ENCODE measurements at places on chromosomes 3 and 15.

DNA sequence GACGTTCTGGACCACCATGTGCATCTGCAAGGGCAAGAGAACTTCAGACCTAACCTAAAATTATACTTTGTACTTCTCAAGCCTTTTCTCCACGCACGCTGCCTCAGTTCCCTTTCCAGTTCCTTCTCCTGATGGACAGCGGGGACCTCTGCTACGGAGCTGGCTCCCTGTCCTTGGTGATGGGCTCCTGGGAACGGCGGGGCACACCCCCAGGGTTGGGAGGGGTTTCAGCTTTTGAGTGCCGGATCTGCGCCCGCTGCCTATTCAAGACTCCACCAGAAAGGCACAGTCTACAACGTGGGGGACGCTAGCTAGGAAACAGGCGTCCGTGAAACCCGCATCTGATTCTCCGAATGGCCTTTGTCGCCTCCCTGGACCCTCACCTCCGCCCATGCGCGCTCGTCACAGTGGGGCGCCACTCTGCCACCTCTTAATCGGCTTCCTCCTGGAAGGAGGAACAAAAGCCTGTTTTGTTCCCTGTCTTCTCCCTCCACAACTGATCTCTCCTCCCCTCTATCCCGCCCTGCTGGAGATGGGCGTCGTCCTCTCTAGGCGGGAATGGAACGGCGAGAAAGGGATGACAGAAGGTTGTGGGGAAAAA is 2.2 kb downstream of the GPR149 start:
- no peak for DNase-seq

GRCh38 chr3:50825841-50826240 is 151.1 kb downstream of the DOCK3 start:
- no peak for DNase-seq

DNA sequence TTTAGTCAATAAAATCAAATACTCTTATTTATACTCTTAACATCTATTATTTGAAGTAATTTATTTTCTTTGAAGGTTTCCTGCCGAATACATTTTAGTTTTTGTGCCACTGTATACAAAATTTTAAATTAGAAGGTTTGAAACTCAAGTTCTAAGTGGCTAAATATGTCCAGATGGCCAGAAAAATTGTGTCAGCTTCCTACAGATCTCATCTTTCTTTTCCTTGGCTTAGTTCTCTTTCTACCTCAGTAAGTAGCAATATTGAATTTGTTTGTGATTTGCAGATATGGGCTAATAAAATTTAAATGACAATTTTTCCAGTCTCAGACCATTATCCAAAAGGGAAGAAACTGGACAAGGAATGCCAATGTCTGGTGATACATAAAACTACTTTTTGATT is 452.1 kb downstream of the ROBO2 start:
- DNase-seq = no peak

GRCh38 chr3:155416500-155417118 is 123.1 kb upstream of the STRIT1 start:
- no peak for DNase-seq

DNA sequence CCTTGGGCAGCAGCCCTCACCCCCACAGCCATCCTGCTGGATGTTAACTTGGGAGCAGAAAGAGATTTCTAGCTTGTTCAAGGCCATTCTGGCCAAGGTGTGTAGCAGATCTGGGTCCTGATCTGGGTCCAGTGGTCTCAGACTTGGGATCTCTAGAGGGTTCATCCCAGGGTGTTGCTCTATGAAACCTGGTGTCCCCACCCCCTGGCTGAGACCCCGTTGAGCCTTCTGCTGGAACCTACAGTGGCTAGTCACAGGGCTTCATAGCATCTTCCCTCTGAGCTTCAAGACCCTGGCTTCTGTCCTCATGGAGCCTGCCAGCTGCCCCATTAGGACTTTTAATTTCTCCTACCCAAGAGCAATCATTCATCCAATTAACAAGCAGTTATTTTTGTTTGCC is 64.3 kb downstream of the EPHB1 start:
- DNase-seq = no peak

- DNase-seq = no peak
Measured at GRCh38 chr3:15810702-15811101, 12.9 kb upstream of the ANKRD28 start.

DNA sequence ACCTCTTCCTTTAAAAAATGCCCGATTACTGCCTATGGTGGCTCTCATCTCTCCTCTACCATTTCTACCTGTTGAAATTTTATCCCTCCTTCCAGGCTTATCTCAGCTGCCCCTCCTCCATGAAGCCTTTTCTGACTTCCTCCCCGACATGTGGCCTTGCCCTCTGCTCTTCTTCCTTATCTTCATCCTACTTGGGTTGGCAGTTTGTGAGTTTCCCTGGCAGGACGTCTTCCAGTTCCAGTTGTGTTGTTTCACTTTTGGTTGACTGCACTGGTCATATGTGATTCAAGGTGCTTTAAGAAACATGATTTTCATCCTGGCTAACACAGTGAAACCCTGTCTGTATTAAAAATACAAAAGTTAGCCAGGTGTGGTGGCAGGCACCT is 4.4 kb downstream of the DLL4 start:
- DNase-seq = no peak

- no peak for DNase-seq
Measured at GRCh38 chr15:83110381-83110780, 2.9 kb downstream of the TM6SF1 start.

GRCh38 chr3:36777424-36778218 is 13.3 kb upstream of the DCLK3 start:
- DNase-seq = no peak

- no peak for DNase-seq
Measured at GRCh38 chr15:90264671-90265070, 801 bp upstream of the NGRN start.

- DNase-seq = peak; percentile 90
Measured at GRCh38 chr15:99123713-99124451, 19.0 kb downstream of the SYNM start.

- peak; percentile 49 for DNase-seq
Measured at GRCh38 chr3:112640276-112640929, 540 bp downstream of the CCDC80 start.

- no peak for DNase-seq
Measured at GRCh38 chr3:155231792-155232191, 61.7 kb downstream of the STRIT1 start.

DNA sequence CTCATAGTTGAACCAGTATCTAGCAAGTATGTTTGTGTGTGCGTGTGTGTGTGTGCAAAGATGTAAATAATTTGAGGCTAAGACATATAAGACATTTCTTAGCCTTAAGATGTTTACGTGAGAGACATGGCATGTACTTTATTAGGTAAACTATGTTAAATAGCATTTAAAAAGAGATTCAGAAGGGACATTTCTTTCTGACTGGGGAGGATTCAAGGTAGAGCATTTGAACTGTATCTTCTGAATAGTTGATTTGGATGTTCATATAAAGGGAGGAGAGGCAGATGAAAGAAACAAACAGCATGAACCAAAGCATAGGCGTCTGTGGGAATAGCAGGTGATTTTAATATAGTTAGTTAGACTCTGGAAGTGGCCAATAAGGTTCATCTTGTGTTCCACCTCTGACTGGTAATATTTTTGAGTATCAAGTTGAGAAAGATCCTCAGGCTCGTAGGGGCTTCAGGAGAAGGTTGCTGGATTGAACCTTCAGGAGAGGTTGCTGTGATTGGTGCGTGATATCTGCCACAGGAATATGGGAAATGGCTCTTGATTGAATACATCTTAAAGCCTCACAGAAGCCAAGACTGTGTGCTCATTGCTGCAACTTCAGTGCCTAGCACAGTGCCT is 12.6 kb downstream of the NFKBIZ start:
- DNase-seq = no peak

- DNase-seq = no peak
Measured at GRCh38 chr3:146050691-146051090, 110.3 kb downstream of the PLOD2 start.

DNA sequence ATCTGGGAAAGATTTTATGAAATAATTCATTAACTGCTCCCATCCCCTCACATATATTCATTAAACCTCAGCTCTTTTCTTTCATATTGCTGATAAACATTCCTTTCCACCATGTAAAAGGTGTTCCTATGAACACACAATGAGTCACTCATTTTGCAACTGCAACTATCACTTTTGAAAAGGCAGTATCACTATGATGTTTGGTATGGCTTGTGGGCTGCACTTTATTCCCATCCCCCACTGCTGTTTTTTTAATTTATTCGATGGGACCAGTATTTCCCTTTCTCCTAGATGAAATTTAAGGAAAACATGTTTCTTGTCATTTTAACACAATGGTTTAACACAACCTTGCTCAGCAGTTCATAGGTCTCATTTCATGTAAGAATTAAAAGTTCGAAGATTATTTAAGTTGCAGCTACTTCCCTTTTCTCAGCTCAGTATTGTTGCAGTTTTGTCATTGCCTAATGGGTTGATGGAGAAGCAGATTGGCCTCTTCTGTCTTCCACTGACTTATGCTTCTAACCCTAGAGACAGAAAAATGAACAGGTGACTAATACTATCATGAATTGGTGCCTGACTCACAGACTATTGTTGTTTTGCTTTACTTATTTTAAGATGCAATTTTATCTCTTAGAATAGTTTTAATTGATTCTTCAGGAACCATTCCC is 280.3 kb downstream of the ZPLD1 start:
- no peak for DNase-seq

GRCh38 chr15:57048930-57049549 is 130.6 kb downstream of the TCF12 start:
- no peak for DNase-seq

DNA sequence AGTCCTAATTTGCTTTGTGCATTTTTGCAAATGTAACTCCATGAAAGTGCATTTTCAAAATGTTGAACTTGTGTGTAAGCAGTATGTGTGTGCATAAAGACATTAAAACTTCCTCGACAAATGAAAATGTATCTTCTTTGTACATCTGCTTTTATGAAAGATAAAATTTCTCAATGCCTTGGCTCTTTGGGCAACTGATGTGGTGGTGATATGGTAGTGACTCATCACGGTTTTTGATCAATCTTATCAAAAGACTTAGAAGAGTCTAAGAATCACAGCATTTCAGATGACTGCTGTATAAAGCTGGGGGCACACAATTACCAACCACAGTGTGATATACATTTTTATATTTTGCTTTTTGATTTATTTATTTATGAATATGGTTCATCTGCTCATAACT is 5.4 kb upstream of the MASP1 start:
- DNase-seq = no peak

DNA sequence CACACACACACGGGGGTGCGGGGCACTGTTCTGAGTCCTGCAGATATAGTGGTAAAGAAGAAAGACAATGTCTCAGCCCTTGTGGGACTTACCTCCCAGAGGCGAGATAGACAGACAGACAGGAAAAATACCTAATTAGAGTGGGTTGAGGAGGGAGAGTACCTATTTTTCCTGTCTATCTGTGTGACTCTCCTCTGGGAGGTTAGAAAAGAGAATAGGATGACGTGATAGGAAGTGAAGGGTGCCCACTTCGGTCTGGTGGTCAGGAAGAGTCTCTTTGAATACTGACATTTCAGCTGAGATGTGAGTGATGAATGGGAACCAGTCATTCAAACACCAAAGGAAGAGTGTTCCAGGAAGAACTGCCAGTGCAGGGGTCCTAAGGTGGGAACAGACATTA is 4.1 kb upstream of the APOD start:
- no peak for DNase-seq

DNA sequence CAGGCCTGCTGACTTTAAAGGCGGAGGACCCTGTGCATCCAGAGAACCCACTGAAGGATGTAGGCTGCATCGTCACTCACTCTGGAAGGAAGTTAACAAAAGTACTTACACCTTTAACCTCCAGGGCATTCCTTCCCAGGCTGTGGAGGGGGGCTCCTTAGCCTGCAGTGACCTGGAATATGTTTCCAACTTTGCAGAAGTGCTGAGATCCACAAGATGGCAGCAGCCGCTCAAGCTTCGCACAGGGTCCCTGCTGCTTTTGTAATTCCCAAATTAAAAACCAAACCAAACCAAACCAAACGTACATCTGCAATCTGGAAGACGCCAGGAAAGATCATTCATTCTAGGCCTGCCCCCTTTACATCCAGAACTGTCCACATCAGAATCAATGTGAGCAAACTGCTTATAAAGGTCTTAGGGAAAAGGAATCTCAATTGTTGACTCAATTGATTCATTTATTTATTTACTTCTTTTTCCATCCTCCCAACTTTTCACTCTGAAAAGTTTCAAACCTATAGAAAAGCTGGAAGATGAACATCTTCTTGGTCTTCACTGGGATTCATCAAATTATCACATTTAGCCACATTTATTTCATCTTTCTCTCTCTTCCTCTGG is 70.5 kb upstream of the KLHL25 start:
- peak; percentile 53 for DNase-seq

GRCh38 chr3:139280027-139280671 is 63.7 kb upstream of the MRPS22 start:
- DNase-seq = no peak

All from left hindlimb (tissue), 1 donor.